ENCODE measurements at places on chromosomes 11 and 22.

DNA sequence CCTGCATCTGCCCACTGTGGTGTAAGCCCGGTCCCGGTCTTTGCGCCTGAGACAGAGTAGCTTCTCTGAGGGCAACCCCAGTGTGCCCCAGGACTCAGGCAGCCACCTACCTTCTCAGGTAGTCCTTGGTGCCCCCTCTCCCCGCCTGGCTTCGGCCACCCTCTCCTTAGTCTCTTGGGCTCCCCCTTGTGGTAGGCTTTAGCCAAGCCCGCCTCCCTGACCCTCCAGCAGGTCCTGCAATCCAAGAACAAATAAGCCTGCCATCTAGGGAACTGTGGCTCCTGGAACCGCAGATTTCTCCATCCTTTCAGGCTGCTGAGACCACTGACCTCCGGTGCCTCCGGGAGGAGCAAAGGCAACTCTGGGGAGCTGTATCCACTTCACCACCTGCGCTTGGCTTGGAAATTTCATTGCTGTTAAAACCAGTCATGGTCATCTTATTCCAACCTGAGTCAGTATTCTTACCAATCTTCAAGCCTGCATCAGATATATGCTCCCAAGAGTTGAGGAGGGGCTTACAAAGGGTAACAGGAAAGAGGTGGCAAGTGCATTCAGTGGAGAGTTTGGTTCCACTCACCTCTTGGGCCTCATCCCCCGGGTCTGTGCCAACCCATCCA, 52.8 kb upstream of the TENM4 start:
- peak; percentile 60 for DNase-seq

- no peak for DNase-seq
These were observed 27.1 kb upstream of the TMPRSS4 start for GRCh38 chr11:118049771-118050170.

- no peak for DNase-seq
These were observed 24.4 kb upstream of the MGAT3 start for GRCh38 chr22:39432361-39432811.

- DNase-seq = no peak
These were observed 49.2 kb downstream of the CNTN5 start for GRCh38 chr11:99069856-99070444.

- DNase-seq = no peak
These were observed 6.0 kb downstream of the ESS2 start for GRCh38 chr22:19138217-19139000.

DNA sequence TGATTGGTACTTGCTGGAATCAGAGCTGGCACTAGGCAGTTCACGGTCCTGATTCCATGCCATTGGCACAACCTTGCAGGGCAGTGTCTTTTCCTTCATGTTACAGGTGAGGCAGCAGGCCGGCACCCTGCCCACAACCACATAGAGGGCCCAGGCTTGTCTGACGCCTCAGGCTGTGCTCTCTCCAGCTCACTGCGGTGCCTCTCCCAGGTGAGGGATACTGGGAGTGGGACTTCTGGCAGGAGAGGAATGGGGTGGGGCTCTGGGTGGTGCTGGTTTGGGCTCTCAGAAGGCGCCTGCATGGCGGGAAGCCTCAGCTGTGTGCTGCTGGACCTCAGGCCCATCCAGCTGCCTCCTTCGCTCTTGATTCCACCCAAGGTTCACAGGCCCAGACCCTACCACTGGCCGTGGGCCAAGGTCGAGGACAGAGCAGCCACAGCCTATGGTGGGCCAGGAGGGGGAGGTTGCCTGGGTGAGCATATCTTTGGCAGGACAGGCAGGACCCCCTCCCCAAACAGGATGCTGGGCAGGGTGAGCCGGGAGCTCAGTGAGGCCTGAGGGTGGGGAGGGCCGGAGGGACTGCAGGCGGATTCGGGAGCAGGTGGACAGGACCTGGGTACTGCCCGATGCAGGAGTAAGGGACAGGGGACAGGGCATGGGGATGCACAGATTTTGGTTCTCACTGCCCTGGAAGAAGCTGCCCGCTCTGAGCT, 7.0 kb upstream of the MPPED1 start:
- no peak for DNase-seq

GRCh38 chr11:15878756-15879155, 477.6 kb downstream of the SOX6 start:
- DNase-seq = no peak

- peak; percentile 5 for DNase-seq
These were observed 936 bp downstream of the BRD1 start for GRCh38 chr22:49826603-49827270.

DNA sequence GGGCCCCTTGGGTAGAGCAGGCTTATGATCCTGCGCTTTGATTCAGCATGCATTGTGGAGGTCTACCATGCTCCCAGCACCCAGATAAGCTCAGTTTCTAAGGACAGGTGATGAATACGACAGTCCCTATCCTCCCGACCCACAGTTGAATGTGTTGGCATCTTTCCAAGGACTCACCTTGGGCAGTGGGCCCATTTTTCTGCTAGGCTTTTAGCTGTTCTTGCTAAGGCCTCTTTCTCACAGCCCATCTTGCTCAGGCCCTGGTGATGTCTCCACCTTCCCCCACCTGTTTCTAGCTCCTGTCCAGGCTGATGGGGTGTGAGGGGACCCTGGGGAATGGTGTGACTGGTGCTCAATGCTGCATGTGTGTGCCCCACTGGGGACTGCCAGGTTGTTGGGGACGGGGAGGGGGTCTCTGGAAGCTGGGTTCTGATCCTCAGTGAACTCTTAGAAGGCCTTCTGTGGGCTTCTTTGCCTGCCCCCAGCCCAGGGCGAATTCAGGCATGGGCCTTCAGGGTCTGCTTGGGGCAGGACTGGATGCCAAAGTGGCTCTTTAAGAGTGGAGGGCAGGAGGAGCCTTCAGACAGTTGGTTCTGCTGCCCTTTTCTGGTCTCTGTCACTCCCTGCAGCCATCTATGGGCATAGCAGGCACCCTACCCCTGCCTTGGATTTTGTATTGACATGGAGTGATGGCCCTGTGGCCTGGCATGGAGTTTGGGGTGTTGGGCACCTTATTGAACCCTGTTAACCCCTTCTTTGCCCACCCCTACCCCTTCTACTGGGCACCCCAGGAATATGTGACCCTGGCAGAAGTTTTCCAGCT, 33.1 kb downstream of the PHLDB1 start:
- DNase-seq = peak; percentile 21

GRCh38 chr11:131910523-131911387, 540.3 kb downstream of the NTM start:
- DNase-seq = no peak

DNA sequence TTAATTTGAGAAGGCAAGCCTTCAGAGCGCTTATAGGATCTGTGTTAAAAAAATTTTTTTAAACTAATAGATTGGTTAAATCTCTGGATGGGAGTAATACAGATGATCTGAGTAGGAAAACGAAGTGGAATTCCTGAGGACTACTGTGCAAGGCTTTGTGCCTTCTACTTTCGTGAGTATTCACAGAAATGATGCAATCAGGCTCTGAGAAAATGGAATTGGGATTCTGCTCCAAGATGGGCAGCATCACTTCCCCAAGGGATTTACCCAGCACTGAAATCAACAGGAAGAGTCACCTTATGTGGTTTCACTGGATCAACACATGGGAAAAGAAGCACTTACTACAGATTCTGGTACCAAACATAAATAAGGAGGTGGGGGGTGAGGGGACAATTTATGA, 12.5 kb downstream of the KMT5B start:
- DNase-seq = no peak

DNA sequence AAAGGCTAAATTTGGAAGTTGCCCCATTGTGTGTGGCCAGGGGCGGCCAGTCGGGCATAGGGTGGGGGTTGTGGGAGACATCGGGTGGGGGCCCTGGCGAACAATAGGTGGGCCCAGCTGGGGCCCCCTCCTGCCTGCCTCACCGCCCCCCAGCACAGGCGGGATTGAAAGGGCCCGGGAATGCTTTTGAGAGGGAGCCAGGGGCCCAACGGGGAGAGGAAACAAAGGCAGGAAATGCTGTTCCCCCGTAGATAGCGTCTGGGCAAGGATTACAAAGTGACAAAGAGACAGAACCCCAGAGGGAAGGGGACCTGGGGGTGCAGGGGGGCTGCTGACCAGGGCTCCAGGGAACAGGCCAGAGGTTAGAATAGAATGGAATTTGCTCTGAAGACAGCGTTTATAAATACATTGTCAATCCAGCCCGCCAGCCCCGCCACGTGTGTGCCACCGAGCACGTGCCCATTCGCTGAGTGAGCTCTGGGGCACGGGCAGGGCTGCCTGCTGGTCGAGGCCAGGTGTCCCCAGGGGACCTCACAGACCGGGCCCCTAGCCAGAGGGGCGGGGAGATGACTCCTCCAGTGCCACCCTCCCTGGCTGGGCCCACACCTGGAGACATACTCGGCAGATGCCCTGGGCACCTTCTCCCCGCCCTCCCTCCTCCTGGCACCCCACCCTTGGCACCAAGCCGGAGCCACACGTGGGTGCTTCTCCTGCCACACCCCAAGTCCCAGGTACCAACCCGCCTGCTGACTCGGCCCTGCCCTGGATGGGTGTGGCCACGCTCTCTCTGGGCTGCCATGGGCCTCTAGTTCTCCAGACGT, 9.7 kb downstream of the PDGFB start:
- no peak for DNase-seq

GRCh38 chr22:37690901-37691504, 4.9 kb downstream of the NOL12 start:
- no peak for DNase-seq

DNA sequence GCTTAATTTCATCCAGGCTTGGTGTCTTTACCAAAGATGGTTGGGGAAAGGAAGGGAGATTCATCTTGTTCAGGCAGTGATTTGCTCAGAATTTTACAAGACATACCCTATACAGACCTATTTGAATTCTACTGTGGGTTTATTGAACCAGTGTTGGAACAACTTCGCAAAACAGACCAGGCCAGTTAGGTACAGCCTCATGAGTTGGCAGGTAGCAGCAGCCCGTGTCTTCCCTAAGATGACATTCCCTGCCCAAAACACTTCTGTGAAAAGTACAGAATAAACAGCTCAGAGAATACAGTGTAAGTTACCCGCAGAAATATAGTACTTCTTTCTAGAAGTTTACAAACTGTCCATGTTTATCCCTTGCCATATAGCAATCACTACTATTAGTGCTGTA, 102.4 kb upstream of the GAL start:
- no peak for DNase-seq

- no peak for DNase-seq
These were observed 253.7 kb upstream of the CHORDC1 start for GRCh38 chr11:90476442-90477007.

GRCh38 chr22:17091851-17092250, 7.1 kb downstream of the IL17RA start:
- no peak for DNase-seq

GRCh38 chr22:20531404-20532201, 24.2 kb downstream of the MED15 start:
- no peak for DNase-seq

- DNase-seq = no peak
These were observed 6.1 kb downstream of the MYH9 start for GRCh38 chr22:36381513-36382128.

DNA sequence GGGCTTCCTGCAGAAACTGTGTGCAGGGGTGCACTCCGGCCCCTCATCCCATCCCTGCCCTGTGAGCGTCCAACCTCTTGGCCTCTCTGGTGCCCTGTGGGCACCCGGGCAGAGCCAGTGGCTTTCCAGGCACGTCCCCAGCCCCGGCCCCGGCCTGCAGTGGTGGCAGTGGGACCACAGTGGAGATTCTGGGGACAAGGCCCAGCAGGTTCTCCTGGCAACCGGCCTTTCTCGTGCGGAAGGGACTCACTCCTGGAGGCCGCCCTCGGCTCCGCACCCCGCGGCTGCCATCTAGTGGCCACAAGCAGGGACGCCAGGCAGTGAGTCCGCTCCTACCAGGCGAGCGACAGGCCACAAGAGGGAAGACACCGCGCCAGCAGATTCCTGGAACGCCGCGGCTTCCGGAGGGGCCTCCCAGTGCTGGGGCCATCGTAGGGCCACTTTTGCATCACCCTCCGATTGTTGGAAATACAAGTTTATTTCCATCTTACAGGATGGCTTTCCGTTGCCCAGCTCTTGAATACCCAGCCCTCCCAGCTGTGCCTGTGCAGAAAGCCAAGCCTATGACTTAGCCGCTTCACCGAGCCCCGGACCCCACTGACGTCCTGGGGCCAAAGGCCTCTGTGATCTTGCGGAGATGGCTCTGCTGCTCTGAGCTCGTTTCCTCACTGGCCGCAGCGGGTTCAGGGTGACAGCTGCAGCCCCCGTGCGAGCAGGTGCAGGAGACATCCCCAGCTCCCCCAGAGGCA, 357.3 kb downstream of the CTTN start:
- peak; percentile 30 for DNase-seq

- no peak for DNase-seq
These were observed 117.5 kb downstream of the SNX19 start for GRCh38 chr11:130798801-130799200.

- DNase-seq = no peak
These were observed 26.7 kb upstream of the DDI1 start for GRCh38 chr11:104009744-104010143.

GRCh38 chr11:2835296-2835695, 50.3 kb downstream of the CDKN1C start:
- DNase-seq = no peak

DNA sequence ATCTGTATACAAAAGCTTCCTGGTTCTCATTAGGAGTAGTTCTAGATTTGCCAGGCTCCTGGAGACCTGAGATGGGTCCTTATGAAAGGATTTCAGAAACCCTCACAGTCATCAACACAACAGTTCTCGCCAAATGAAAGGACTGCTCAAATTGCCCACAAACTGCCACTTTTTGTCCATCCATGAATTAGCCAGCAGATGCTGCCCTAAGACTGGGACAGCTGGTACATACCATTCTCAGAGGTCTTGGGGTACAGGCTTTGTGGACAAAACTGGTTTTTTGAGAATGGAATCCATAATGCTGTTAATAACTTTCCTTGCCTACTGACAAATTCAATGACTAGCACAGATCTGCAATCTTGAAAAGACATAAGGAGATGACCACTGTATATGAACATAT, 23.4 kb upstream of the BDNF start:
- DNase-seq = no peak

GRCh38 chr11:117972044-117972443, 14.2 kb upstream of the IL10RA start:
- no peak for DNase-seq

DNA sequence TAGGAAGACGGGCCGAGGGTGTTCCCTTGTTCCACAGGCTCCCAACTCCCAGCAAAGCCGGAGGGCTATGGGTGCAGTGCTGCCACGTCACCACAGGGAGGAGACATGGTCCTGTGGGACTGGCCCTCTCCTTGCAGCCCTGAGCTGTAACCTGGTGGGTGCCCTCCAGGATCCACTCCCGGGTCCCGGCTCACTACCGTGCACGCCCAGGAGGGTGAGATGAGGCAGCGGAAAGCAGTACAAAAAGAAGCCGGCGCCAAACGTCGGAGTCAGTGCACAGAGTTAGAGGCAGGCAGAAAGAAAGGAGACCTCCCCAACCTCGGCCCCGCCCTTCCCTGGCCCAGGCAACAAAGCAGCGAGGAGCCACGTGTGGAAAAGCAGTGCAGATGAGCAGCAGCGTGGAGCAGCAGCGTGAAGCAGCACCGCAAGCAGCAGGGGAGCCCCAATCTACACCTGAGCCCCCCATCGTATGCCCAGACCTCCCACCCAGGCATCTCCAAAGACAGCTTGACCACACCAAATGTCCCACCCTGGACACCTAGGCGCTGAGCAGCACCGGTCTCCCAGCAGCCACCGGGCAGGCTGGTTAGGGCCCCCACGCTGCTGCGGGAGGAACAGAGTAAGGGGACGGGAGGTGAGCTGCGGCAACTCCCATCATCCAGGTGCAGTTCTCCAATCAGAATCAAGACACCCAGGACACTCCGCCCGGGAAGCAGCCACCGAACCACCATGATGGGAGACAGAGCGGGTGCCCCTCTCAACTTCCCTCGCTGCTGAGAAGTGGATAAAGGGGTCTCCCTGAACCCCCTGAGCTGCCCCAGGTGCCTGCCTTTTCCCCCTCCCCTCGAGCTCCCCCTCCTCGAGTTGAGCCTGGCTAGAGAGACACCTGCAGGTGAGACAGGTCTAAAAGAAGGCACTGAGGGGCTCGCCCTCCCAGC, 28.8 kb downstream of the IGSF9B start:
- peak; percentile 80 for DNase-seq
